ENCODE measurements at places on chromosomes 2 and 18.
A peak's percentile ranks its signal among the peaks of the same experiment; 100 is the strongest.

DNA sequence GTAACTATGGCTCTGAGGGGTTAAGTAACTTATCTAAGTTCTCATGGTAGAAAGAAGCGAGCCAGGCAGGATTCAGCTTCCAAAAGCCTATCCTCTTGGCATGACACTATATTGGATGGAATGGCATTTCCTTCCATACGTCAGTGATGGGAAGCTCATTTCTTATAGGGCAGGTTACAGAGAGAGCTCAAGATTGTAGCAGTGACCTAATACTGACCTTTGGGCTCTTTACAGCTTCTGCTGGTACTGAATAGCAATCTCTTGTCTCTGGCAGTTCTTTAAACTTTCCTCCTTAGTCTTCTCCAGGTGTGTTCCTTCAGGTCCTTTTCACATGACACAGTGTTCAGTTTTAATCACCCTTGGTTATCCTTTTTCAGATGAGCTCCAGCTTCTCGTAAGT is 133.0 kb downstream of the HRH4 start:
- no peak for DNase-seq

DNA sequence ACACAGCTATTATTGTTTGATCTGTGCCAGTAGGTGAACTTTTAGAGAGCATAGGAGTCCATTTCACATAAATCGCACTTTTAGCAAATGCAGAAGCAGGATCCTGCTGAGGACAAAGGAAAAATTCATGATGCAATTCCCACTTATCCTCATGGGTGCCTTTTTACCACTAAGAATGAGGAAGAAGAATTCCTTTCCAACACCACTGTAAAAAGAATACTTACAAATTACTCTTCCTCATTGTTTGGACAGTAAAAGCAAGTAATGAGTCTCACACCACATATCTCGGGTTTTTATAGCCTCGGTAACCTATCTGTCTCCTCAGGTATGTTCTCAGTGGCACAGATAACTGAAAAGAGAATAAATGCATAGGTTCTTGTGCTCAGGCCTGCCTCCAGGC is 238.5 kb downstream of the MTX2 start:
- DNase-seq: no peak

GRCh38 chr2:102321941-102322719 is 10.8 kb downstream of the IL1RL1 start:
- DNase-seq: no peak

GRCh38 chr2:157441072-157441454 is 2.8 kb downstream of the CYTIP start:
- peak; percentile 84 for DNase-seq

- no peak for DNase-seq
Measured at GRCh38 chr2:132881546-132881945, 211.5 kb upstream of the LYPD1 start.

GRCh38 chr2:153971855-153972254 is 100.1 kb downstream of the GALNT13 start:
- no peak for DNase-seq

- DNase-seq: no peak
Measured at GRCh38 chr18:48662011-48662661, 123.3 kb downstream of the CTIF start.

DNA sequence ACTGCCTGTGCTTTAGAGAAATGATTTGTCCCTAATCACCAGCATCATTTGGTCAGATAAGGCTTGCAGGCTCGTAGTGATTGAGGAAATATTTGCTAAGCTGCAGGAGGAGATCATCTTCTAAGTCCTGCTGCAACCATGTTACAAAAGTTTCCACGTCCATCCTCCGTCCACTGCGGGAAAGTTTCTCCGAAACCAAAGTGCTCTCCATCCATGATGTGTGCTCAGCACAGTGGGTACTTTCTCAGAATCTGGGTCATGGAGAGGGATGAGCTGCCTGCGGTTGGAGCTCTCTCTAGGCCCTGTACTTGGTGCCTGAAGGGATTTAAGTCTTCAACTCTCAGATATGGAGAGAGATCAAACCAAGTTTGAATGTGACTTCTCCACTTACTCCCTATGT is 39.3 kb downstream of the IL1RL2 start:
- DNase-seq: no peak

- DNase-seq: no peak
Measured at GRCh38 chr2:21052044-21052443, 8.2 kb upstream of the APOB start.

DNA sequence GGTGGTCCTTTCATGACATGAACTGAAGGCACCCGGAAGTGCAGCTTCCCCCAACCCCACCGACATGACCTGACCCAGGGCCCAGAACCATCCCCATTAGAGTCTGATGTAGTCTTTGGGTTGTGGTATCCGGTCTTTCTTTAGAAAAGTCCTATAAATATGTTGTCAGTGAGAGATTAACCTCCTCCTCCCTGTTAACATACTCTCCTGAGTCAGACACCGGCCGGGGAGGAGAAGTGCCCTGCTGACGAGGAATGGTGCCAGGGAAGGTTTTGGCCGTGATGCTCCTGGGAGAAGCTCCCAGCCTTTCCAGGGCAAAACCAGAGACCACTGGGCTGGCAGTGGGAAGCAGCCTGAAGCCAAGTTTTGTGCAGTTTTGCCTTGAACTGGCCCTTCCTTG is 109.0 kb downstream of the LAMA3 start:
- DNase-seq: no peak

GRCh38 chr2:32732912-32733472 is 105.1 kb downstream of the TTC27 start:
- no peak for DNase-seq

DNA sequence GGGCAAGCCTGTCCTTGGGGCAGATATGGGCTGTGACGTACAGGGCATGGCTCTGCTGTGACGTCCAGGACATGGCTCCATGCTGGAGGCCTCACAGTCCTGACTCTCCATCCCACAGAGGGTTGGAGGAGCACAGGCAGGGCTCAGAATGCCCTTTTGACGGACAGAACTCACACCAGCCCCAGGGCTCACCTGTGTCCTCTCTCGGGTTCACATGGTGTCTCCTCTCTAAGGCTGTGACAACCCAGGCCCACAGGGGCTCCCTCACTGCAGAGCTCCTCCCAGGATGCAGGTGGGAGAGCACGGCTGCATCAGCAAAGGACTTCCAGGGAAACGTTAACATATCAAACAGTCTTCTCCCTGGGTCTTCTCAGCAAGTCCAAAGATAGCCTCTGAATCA is 133.8 kb downstream of the EIPR1 start:
- DNase-seq: no peak

GRCh38 chr2:84849271-84849952 is 31.5 kb downstream of the TRABD2A start:
- DNase-seq: peak; percentile 33

- no peak for DNase-seq
Measured at GRCh38 chr18:11821643-11822237, 29.5 kb upstream of the CHMP1B start.

DNA sequence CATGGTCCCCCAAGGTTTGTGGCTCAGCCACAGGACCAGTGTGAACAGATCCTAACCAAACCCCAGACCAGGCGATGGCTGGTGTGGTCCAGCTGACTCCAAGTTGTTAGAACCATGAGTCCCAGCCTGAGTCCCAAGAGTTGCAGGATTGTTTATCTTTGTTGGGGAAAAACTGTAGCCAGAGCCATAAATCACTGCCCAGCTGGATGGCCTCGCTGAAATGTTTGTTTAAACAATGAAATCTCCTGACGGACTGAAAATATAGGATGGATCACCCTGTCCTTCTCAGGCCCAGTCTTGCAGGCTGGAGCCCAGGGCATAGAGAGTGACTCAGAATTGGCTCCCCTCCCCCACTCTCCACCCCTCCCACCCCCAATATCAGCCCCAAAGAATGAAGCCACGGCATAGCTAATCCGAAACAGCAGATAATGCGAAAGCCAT is 36.4 kb downstream of the PKDCC start:
- DNase-seq: no peak

DNA sequence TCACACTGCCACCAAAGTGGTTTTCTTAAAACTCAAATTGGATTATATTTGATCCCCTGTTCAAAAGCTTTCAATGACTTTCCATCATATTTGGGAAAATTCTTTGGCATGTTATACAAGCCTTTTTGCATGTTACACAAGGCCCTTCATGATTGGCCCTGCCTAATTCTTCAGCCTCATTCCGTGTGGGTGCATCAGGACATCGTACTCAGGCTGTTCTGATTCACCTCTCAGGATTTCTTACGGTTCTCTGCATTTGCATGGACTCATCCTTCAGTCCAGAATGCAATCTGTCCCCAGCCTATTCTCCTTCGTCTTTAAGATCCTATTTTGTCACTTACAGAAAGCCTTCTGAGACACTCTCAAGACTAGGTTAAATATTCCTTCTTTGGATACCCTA is 107.8 kb downstream of the LYPD1 start:
- DNase-seq: no peak

- DNase-seq: no peak
Measured at GRCh38 chr2:235366390-235366789, 127.5 kb upstream of the AGAP1 start.

- DNase-seq: no peak
Measured at GRCh38 chr2:224278531-224278930, 123.4 kb downstream of the FAM124B start.

DNA sequence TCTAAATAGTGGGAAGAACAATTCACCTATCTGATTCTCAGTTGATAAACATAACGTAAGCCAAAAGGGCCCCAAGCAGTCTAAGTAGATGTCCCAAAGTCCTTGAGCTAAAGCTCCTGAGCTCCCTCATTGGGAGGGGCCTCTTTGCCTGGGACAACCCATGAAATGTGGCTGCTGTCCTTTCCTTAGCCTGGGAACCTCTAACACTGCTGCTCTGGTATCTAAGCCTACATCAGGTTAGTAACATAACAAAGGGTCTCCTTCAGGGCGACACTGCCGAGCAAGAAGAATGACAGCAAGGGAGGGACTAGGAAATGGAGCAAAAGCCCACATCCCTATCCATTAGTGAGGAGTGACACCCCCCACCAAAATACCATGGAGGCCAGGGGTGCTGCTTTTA is 98.3 kb downstream of the MAPRE2 start:
- DNase-seq: no peak

DNA sequence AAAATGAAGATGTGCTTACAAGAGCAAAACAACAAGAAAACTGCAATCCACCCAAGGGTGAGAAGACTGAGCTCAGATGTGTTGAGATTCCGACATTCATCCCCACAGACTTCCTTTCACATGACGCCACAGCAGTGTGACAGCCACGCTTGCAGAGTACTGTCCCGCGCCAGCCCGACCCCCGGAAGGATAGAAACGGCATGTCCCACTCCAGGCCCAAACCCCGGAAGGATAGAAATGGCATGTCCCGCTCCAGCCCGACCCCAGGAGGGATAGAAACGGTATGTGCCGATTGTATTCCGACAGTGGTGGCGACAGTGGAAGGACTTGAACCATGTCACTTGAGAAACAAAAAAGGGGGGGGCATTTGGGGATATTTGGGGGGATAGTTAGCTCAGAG is 119.1 kb upstream of the PXDN start:
- DNase-seq: no peak

DNA sequence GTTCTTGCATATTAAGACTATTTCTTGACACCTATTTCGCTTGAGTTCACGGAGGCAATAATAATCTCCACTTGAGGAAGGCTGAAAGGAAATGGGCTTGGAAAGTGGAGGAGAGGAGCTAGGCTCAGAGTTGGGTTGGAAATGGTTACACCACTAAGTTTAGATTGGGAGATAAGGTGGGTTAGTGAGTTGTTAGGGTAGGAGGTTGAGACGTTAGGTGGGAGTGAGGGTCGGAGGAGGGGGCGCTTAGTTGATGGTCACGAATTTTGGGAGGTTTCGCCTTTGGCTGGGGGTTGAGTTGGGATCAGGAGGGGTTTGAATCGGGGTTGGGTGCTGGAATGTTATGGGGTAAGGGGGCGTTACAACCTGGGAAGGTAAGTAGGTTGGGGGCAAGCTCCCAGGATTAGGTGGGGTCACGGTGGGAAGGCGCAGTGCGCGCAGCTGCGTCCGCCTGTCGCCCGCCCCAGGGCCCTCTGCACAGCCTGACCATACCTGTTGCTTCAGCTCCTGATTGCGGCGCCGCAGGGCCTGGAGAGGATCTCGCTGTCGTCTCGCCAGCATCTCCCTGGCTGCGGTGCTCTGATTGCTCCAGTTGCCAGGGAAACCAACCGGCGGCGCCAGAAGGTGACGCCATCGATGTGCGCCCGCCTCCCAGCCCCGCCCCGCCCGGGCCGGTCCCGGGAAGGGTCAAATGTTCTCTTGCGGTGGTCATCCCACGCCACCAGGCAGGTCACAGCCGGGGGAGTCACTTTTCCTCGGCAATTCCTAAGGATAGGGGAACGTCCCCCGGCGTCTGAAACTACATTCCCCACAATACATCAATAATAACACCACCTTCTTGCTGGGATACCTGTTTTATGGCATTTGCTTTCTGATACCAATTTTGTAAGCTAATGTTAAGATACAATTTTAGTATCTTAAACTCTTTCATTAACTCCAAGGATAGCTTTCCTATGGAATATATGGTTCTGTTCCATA is at the start of gene NPHP1:
Gene NPHP1 (minus strand): TSS at position 606 of the 978 bp plus-strand sequence. CDS start 45 bp downstream, at position 561.
- DNase-seq: peak; percentile 82

DNA sequence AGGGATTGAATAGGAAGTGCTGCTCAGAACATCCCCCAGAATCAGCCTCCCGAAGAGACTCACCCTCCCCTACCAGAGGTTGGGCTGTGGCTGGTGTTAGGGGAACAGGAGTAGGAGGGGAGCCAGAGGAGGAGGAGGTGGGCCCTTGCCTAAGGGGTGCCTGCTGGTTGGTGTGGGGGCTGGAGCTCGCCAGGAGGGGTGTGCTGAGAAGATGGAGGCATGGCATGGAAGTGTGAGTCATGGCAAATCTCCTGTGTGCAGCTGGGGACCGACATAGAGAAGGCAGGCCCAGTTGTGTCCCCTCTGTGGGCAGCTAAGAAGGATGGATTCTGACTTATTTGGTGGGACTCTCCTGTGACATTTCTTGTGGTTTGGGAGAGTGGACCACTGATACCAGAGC is 73.7 kb downstream of the DGKD start:
- DNase-seq: no peak

GRCh38 chr2:172859581-172860335 is 124.1 kb downstream of the RAPGEF4 start:
- no peak for DNase-seq

GRCh38 chr2:95734976-95735890 is 143.4 kb downstream of the TRIM43 start:
- DNase-seq: no peak

DNA sequence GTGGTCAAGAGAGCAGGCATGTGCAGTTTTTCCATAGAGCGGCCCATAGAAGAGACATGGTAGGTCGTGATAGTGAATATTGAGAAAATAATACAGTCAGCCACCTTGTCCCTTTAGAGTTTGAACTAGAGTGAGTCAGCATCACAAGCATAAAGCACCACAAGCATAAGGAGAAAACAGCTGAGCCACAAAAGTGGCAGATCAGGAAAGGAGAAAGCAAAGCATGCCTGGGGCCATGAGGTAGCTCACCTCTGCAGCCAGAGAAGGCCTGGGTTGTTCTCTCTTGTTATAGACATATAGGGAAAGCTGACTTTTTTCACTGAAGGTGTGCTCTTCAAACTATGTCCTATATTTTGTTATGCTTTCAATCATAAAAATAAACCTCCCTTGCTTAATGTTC is 879.0 kb downstream of the DSC3 start:
- DNase-seq: no peak

GRCh38 chr18:75714766-75715165 is 287.3 kb upstream of the SMIM21 start:
- DNase-seq: no peak

All from CD4-positive, CD25-positive, alpha-beta regulatory T cell (primary cell).